Breast epithelium (tissue), 4 donors: ENCODE measurements at places on chromosomes 5 and 9.
A peak's percentile ranks its signal among the peaks of the same experiment; 100 is the strongest.

DNA sequence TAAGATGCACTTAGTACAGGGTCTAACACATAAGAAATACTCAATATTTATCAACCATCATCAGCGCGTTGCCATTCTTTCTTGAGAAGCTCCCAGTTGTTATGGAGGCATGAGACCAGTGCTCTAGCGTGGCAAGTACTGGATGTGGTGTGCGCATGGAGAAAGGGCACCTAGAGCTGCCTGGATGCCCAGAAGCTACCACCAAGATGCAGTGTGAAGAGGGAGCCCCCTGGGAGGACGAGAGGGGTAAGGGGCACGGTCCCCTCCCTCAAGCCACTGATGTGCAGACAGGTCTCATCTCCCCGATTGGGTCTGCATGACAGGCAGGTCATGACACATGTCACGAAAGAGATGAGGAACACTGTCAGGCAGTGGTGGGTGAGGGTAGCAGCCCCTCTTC is 127.7 kb upstream of the CXCL14 start:
- no peak for DNase-seq

- DNase-seq, result no peak
Measured at GRCh38 chr5:116320486-116320885, 235.7 kb downstream of the COMMD10 start.

DNA sequence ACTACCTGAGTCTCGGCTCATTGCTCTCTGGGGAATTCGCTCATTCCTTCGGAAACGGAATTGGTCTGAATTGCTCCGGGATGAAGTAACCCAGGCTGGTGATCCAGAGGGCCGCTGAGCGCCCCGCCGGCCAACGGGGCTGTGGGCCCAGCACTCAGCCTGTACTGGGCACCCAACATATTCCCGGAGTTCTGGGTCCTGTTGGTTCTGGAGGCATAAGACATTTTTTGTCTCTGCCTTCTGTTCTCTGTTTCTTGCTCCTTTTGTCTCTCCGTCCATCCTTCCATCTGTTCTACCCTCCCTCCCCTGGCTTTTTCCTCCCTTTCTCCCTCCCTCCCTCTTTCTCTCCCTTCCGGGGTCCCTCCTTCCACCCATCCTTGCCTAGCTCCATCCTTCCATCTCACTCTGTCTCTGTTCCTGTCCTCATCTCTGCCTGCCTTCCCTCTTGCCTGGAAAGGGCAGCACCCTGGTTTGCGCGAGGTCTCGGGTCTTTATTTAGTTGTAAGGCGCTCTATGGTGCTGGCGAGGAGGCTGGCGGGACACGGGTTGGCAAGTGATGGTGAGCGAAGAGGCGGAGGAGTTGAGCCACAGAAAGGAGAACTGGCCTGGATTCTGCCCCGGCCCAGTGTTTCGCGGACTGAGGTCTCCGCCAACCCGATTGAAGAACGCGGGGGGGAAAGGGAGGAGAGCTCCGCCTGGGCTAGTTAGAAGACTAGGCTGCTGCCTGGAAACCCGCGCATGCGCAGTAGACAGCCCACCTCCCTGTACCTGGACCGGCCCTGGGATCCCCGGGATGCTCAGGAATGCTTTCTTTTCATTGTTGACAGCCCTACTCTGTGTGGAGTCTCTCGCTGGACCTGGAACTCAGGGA is 1468.0 kb downstream of the FOXD4L5 start:
- DNase-seq, result peak; percentile 90

GRCh38 chr9:29044959-29045358 is 1471.7 kb upstream of the C9orf72 start:
- DNase-seq, result no peak

- no peak for DNase-seq
Measured at GRCh38 chr5:150585781-150586341, 54.6 kb upstream of the SYNPO start.

GRCh38 chr5:127941646-127942045 is 141.9 kb upstream of the SLC12A2 start:
- no peak for DNase-seq
